ENCODE measurements at places on chromosomes 13 and 19.

DNA sequence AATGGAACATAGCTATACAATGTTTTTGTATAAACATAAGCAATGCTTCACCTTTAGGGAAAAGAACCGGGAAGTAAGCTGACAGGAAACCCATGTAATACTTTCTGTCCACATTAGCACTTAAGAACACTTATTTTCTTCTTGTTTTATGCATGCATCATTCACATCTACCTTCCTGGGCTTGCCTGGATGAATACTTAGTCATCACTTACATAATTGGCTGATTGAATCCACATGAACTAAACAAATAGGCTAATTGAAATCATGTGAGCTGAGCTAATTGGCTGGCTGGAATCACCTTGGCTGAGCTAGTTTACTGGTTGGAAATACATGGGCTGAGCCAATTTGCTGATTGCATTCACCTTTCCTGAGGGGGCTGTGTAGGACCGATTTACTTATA is 78.8 kb downstream of the ZNF726 start:
- DNase-seq: no peak

- no peak for DNase-seq
These were observed 9.6 kb downstream of the CHERP start for GRCh38 chr19:16532440-16533234.

DNA sequence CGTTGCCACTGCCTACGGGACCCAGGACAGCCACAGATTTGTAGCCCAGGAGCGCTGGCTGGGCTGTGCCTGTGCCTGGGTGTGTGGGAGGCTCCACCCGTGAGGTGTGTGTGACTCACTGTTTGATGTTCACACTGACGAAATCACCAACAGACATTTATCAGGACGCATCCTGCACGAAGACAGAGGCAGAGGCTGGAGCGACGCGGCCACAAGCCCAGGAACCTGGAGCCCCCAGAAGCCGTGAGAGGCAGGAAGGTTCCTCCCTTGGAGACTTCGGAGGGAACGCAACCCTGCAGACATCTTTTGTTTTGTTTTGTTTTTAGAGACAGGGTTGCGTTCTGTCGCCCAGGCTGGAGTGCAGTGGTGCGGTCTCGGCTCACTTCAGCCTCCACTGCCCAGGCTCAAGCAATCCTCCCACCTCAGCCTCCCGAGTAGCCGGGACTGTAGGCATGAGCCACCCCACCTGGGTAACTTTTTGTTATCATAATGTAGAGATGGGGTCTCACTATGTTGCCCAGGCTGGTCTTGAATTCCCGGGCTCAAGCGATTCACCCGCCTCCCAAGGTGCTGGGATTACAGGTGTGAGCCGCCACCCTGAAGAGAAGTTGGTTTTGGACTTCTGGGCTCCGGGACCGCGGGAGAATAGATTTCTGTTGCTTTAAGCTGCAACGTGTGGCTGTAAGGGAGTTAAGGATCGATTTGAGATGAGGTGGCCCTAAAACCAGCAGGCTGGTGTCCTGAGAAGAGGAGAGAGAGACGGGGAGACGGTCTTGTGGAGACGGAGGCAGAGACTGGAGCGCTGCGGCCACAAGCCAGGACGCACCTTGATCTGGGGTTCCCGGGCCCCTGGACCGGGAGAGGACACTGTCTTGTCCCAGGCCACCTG is 24.9 kb upstream of the WDR18 start:
- no peak for DNase-seq

DNA sequence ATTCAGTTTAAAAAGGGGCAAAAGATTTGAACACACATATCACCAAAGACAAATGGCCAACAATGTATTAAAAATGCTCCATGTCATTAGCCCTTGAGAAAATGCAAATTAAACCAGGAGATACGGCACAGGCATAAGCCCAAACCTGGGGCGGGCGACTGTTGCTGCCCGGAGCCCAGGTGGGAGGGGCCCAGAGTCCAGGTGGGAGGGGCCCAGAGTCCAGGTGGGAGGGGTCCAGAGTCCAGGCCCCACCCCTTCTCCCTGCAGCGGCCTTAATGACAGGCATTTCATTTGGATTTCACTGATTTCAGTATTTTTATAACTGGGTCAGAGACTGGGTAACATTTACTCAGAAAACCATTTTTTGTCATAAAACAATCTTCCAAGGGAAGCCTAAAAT is 78.2 kb downstream of the RASA3 start:
- no peak for DNase-seq

DNA sequence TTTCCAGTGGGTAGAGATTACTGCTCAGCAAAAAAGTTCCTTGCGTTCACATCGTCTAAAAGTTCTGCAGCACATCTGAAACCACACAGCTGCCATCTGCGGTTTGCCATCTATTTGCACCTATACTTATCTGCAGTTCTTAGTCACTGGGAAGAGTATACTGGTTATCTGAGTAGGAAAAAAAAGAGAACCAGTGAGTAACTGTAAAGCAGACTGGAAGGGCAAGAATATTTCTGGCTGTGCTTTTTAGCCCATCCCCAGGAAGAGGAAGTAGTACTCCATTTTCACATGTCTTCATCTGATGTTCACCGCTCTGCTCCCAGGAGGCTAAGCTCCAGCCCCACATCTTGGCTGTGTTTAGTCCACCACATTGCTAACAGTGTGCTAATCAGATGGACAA is 35.6 kb downstream of the EFNB2 start:
- no peak for DNase-seq

DNA sequence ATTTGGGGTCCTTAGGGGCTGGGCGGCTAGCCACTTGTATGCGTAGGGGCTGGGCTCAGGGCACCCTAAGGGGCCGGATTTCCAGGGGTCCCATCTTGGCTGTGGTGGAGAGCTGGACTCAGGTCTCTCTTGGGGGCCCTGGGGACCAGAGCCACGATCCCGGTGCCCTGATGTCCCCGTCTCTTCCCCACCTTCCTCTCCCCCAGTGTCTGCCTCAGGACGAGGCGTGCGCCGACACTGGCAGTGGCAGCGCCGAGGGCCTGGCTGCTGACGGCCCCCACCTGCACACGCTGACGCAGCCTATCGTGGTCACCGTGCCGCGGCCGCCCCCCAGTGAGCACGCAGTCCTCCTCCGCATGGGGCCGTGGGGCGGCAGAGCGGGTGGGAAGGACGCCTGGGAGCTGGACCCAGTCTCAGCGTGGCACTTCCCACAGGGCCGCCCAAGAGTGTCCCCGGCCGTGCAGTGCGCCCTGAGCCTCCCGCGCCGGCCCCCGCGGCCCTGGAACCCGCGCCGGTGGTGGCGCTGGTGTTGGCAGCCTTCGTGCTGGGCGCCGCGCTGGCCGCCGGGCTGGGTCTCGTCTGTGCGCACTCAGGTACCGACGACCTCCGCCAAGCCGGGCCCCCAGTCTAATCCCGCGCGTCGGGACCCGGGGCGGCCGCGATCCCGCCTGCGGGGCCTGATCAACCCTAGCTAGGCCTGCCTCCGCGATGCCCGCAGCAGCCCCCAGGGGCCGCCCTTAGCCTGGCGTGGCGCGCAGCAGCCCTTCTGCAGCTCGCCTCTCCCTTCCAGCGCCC is 2.7 kb upstream of the SNAPC2 start:
- peak; percentile 73 for DNase-seq

GRCh38 chr13:75181906-75182305 is 300.1 kb downstream of the TBC1D4 start:
- no peak for DNase-seq

All from hematopoietic multipotent progenitor cell (in vitro differentiated cells).